ENCODE measurements at places on chromosomes 16 and 17.

GRCh38 chr17:33324736-33325135 lies 31.6 kb upstream of the ASIC2 start:
- DNase-seq = no peak

GRCh38 chr17:79750650-79751545 lies 20.2 kb downstream of the ENPP7 start:
- DNase-seq = no peak

- DNase-seq = no peak
These were observed 103.2 kb upstream of the SMURF2 start for GRCh38 chr17:64765191-64765889.

DNA sequence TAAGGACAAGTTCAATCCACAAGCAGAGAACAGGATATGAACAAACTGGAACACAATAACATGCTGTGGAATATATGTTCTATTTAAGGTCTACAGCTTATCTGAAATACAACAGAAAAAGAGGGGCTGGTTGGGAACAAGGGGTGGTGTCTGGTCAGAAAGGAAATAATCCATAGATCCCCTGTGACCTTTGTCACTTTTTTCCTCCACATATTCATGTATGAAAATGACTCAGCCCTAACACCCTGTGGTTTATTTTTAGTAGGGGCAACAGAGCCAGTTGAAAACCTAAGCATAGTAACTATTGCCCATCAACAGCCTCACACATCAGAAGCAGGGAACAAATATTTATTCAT lies 12.3 kb upstream of the SPAG9 start:
- DNase-seq = no peak

- DNase-seq = no peak
These were observed 79.8 kb downstream of the PITPNC1 start for GRCh38 chr17:67456889-67457288.

Measured in NAMALWA (cell line).